Retinal pigment epithelial cell (primary cell): ENCODE measurements at places on chromosomes 16 and 17.

DNA sequence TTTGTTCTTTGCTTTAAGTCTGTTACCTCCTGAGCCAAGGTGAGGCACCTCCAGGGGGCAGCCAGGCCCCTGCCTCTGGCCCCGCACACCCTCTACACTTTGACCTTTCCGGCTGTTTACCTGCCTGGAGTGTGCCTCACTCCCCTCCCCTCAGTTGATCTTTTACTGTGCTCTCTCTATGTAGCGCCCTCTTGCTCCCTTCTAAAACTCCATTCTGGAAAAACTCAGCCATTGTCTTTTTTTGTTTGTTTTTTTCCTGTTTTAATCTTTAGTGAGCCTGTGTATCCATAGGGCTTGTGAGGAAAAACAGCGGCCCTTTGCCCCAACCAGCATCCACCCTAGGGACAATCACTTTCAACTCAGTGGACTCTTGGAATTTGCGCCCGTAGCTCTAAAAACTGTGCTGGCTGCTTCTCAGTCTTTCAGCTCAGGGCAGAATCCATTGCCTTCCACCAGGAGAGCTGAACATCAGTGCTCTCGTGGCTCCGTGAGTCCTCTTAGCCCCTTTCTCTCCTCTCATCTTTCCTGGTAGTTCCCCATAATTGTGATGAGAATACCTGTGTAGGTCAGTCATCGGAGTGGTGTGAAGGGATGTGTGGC, 4.3 kb downstream of the AMDHD2 start:
- no peak for DNase-seq

- no peak for DNase-seq
These were observed 244.1 kb downstream of the STX8 start for GRCh38 chr17:9331279-9332131.

- DNase-seq: no peak
These were observed 13.1 kb downstream of the SOST start for GRCh38 chr17:43745541-43745940.

DNA sequence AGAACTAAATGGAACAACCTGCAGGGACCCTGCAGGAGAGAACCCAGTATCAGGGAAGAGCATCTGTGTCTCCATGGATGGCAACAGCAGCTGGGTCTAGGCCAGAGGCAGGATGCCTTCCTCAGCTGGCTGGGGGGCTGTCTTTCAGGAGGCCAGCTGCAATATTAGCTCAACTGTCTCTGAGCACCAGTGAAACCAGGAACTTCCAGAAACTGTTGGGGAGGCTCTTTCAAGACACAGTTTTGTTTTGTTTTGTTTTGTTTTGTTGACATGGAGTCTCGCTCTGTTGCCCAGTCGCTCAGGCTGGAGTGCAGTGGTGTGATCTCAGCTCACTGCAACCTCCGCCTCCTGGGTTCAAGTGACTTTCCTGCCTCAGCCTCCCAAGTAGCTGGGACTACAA, 7.6 kb downstream of the GPR142 start:
- DNase-seq: no peak

GRCh38 chr17:70581459-70581858, 412.1 kb downstream of the KCNJ2 start:
- no peak for DNase-seq

DNA sequence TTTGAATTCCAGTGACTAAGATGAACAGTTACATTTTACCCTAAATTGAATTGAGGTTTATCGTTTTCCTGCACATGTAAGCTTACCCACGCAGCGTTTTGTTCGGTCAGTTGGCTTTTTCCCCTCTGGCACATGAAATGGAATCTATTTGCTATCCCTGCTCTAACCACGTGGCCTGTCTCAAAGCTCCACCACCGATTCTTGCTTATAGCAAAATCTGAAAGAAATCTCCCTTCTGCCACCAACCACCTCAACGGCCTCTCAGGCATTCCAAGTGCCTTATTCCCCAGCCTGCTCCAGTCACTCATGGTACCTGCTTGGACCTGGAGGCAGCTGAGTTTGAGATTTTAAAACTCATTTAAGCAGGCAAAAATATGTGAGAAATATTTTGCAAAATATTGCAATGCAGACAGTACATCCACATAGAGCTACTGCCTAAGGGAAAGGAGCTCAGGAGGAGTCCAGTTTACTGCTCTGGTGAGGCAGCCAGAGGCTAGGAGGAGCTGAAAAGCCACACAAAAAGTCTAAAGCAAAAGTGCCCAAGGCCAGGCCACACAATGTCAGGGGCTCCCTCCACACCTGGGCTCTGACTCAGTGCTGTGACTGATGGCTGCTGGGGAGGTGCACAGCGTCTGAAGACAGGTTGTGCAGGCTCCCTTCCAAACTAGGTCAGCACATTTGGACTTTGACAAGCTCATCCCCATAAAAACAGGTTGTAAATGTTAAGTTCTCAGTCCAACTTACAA, 26.4 kb downstream of the ARHGAP17 start:
- DNase-seq: no peak

DNA sequence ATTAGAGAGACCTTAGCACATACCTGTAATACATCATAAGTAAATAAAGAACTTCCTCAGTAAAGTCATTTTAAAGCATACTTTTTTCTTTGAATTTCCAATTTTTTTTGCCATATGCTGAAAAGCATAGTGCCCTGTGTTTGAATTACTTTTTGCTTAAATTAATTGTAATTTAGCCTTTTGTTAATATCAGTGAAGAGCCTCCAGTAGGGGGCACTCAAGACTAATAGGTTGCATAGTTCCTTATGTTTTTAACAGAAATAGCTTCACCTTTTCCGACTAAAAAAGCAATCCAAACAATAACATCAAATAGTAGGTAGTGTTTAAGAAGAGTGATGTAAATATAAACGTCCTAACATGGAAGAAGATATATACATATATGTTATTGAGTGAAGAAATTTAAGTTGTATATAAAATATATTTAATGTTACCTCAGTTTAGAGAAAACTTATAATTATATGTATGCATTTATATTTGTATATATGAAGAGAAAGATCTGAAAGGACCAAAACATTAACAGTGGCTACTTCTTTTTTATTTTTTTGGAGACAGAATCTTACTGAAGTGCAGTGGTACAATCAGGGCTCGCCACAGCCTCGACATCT, 18.6 kb downstream of the RAD51C start:
- DNase-seq: no peak

DNA sequence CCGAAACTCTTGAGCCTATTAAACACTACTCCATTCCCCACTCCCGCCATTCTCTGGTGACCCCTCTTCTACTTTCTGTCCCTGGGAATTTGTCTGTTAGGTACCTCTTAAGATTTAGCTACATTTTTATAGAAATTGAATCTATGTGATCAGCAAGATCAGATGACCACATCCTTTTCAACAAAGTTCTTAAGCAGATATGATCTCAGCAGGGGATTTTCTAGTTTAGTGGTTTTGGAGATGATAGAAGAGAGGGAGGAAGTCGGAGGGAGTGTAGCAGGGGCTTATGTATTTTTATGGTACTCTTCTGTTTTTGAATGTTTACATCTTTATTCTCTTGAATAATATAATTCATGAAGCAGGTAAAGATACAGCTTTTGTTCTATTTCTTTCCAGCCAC, 40.8 kb downstream of the RPA1 start:
- DNase-seq: no peak

DNA sequence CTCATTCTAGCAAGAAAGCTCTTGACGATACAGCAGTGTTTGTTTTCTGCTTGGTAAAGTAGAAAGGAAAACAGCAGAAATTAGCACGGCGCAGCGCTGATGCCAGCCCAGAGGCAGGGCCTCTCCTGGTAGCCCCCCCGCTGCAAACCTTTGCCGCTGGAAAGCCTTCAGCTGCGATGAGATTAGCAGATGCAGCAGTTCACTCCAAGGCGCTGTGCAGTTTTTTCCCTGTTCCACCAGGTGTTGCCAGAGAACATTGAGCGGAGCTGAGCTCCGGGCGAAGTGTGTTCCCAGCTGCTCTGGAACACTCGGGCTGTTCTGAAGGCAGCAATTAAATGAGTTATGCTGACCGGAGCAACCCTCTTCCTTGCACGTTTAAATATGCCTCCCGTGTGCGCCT, 72.5 kb downstream of the RBFOX1 start:
- no peak for DNase-seq

DNA sequence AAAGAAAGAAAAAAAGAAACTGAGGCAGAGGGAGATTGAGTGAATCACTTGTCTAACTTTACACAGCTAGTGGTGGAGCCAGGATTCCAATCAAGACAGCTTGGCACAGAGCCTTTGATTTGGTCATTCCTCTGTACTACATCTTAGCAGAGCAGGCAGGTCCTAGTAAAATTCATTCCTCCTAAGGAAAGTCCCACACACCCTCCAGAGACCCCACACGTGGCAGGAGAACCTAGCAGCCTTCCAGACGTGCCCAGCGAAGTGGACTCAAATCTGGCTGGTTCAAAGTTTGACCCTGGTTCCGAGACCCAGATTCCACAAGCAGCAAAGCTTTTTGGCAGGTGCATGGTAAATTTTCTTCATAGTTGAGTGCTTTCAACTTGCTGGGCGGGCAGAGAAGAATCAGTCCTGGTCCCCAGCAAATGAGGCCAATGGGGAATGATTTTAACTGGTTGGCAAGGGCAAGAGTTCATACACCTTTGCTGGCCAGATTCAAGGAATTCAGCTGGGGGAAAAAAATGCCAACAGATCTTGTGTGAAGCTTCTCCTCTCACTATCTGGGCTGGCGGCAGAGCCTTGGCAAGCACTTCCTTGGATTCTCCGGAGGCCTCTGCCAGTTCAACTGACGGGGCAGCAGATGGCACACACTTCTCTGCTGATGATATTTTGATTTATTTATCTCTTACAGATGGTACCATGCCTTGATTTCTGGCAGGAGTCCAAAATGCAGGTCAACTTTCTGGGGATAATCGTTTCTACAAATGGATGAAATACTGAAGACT, 82.4 kb downstream of the GSG1L start:
- no peak for DNase-seq

GRCh38 chr16:17224350-17224749, 246.4 kb downstream of the XYLT1 start:
- DNase-seq: no peak

DNA sequence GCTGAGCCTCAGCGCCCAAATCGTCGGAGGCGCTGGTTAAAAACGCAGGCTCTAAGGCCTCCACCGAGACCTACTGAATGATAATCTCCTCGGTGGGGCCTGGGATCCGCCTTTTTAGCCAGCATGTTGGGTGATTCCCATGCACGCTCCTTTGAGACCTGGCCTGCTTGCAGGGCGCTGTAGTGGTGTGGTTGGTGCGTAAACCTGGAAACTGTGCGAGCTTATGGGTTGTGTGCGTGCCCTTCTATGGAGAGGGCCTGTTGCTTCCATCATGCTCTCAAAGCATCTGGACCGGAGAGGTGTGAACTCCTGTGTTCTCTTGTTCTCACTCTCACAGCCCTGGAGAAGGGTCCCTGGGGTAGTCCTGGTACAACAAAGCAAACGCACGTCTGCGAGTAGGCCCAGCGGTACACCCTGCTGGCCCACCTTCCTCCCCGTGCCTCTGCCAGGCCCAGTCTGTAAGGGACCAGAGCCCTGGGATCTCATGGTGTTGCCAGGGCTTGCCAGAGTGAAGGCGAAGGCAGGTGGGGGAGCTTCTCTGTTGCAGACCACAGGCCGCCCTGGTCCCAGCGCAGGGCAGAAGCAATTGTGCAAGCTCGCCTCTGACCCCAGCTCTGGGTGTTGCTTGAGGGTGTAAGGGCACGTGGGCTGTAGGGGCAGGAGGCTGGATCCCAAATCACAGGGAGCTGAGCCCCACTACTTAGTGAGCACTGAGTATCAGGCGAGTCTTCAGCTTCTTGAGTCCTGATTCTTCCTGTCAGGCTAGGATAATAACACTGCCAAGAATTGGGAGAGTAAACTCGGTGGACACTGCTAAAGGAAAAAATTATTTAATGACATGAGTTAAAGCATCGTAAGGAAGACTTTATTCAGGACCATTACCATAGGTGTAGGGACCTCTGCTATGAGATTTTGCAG, 879 bp upstream of the LRRC75A start:
- no peak for DNase-seq

- no peak for DNase-seq
These were observed 35.3 kb upstream of the RAI1 start for GRCh38 chr17:17645961-17646360.

DNA sequence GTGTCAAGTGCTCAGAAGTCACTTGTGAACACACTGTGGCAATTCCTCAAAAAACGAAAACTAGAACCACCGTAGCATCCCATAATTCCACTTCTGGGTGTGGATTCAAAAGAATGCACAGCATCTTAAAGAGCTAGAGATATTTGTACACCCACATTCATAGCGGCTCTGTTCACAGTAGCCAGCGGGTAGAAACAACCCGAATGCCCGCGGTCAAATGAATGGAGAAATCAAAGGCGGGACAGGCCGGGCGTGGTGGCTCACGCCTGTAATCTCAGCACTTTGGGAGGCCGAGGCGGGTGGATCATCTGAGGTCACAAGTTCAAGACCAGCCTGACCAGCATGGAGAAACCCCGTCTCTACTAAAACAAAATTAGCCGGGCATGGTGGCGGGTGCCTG, 337.5 kb downstream of the SEC14L1 start:
- no peak for DNase-seq

DNA sequence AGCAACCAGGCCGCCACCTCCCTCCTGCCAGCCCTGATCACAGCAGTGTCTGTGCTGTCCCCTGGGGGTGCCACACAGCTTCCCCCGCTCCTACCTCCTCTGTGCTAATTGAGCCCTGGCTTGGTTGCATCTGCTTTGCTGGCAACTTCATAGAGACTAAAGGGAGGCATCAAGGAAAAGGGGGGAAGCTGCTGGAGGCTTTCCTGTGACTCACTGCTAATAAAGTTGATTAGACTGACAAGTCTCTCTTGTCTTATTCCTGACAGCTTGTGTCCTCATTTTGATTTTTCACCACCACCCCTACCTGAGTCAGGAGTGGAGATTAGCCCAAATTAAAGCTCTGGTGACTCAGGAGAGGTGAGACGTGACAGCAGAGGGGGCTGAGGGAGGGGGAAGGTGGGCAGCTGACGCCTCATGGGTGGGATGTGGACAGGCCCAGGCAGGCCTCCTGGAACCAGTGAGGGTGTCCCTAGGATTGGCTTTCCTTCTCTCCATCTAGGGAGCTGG, 310.0 kb downstream of the CBLN1 start:
- DNase-seq: no peak

GRCh38 chr16:66515596-66516508, 34.1 kb downstream of the TK2 start:
- peak; percentile 66 for DNase-seq

GRCh38 chr16:3458278-3458851, 14.9 kb downstream of the NAA60 start:
- DNase-seq: no peak

GRCh38 chr16:27969574-27969973, 93.9 kb downstream of the GSG1L start:
- no peak for DNase-seq

GRCh38 chr17:66290101-66290722, 12.2 kb upstream of the PRKCA start:
- DNase-seq: no peak
